Islet precursor cell (in vitro differentiated cells): ENCODE measurements at places on chromosomes 2 and 18.
A peak's percentile ranks its signal among the peaks of the same experiment; 100 is the strongest.

DNA sequence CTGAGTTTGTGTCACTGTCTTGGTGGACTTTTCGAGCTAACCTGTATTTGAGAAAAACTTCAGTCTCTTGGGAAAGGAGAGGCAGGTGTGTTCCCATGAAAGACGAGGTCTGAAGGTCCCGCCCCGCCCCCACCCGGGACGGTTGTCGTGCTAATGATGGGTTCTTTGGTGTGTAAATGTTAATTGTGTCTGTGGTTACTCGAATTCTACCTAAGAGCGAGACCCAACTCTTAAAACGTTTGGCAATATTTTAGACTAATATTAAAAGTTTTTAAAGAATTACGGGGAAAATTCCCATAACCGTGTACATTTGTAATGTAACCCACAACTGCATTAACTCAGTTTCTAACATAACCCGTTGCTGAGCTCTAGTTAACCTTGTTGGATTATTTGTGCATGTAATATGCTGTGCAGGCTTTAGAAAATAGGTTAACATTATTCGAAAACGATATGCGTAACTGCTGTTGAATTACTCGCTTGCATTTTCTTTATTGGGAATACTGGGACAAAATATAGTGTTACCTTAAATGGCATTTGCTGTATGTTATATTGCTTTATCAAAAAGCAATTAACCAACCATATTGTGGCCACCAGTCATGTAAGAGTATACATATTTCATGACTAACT lies 833 bp downstream of the EPB41L5 start:
- peak; percentile 71 for DNase-seq

DNA sequence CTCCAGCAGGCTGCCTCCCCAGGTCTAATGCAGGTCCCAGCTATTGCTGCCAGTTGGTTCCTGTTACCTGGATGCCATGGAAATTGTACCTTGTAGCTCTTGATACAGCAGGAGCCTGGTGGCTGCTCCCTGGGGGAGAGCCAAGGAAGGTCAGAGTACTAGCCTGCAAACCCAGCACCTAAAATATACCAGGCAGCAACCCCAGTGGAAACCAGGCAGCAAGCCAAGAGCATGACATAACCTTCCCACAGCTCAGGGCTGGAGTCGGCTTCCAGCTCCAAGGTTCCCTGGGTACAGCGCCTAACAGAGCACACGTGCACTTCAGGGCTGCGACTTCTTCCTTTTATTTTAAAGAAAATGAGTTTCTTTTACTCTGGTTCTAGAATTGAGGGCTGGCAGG lies 30.3 kb downstream of the TNP1 start:
- no peak for DNase-seq

- no peak for DNase-seq
These were observed 25.7 kb downstream of the SRBD1 start for GRCh38 chr2:45585267-45585861.

DNA sequence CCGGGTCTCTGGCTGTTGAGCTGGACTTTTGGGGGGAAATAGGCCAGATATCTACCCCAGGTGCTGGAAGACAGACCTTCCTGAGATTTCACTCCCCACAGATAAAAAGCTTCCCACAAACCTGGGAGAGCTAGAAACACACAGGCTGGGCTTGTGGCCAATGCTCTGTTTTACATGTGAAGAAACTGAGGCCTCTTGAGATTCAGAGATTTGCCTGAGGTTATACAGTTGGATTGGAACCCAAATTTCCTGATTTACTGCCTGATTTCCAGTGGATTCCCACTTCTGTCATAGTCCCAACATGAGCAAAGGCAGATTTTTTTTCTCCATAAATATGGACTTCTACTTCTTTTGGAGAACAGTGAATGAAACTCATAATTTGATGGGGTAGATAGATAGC lies 360.2 kb downstream of the SETBP1 start:
- no peak for DNase-seq

DNA sequence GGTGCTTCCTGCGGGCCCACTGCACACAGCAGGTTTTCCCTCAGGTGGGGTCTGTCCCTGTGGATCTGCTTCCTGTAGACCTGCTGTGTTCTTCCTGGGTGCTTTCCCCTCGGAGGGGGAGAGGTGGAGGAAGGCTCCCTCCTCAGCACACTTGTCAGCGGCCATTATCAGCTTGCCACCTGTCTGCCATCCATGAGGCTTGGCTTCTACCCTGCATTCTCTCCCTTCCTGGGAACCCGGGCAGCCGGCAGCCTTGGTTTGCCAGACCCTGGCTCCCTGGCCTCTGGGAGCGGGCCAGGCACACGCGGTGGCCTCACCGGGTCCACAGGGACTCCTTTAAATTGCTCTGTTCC lies 58.5 kb downstream of the INPP5D start:
- DNase-seq: no peak

DNA sequence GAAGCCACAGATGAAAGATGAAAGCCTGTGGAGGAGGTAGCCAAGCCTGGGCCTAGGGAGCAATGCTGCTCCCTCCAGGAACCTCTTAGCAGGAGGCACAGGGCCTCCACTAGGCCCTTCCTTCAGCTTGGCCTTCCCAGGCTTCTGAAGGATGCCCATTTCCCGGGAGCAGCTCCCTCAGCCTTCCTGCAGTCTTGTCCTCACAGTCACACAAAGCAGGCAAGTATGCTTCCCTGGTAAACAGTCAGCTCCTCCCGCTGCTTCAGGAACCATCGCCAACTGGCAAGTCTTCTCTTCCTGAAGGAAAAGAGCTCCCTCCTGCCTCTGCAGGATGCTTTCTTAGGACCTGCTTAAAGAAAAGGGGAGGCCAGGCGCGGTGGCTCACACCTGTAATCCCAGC lies 53.2 kb downstream of the SMAD7 start:
- DNase-seq: peak; percentile 44

DNA sequence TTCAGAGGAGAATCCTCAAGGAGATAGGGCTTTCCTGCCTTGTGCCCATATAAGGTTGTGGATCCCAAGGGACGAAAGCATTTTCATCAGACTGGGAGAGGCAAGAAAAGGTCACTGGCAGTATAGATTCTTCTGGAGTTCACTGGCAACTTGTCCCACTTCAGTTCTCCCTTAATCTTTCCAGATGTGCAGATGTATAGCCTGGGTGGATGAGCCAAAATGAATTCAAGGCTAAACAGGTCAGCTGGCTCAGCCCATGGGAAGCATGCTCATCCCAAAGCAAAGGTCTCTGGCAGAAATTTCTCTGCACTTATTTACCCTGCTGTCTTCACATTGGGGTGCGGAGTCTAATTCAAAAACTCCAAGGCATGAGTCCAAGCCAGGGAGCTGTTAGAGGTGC lies 148.9 kb upstream of the TNP1 start:
- no peak for DNase-seq
